ENCODE measurements at places on chromosomes 1 and 21. TPM values are rescaled to one million over a fixed set of nuclear protein-coding genes. Genes with fewer than 3 reads are reported as not detected.

SPRR2F gene
- total RNA-seq = not detected

LIN28A gene
- total RNA-seq = not detected

CSF3R gene
- not detected for total RNA-seq

VAV3 gene
- total RNA-seq = 0.57 TPM

GJA5 gene
- not detected for total RNA-seq

All from MG63 (cell line).